ENCODE measurements at places on chromosomes 16 and 17.

GRCh38 chr17:58521680-58522079, 7.2 kb upstream of the MTMR4 start:
- DNase-seq, result no peak

DNA sequence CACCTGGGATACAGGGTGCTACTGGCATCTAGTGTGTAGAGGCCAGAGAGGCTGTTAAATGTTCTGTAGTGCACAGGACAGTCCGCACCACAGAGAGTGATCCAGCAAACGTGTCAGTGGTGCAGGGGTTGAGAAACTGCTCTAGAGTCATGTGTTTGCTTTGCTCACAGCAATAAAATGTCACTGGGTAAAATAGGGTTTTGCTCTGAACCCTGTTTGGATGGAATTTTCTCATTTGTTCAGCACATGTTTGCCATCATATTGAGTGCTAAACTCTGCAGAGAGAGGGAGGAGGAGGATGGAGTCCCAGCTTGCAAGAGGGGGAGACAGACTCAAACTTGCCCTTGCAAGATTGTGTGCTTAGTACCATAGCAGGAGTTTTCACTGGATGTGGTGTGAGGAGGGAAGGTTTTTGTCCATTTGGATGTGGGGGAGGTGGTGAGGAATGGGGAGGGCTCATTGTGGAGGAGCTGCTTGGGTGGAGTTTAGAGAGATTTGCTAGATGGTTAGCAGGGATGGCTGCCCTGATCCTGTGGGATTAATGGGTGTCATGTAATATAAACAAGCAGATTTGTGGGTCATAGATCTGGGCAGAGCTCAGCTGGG, 11.8 kb downstream of the PLCG2 start:
- DNase-seq, result no peak

GRCh38 chr16:28879841-28880588, 1.7 kb downstream of the ATP2A1 start:
- DNase-seq, result peak; percentile 86

DNA sequence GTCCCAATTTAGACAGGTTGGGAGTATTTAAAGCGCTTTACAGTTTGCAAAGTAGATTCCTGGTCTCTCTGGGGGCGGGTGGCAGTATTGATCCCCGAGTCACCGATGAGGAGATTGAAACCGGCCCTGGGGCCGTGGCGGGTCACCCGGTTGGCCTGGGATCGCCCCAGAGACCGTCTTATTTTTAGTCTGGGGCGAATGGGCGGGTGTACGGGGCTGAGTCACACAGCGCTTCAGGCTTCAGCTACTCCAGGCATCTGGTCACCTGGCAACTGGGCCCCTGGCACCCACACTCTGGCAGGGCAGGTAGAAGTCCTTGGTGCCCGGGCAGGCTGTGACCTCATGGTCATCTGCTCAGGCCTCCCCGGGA, 669 bp downstream of the MIEF2 start:
- DNase-seq, result no peak

DNA sequence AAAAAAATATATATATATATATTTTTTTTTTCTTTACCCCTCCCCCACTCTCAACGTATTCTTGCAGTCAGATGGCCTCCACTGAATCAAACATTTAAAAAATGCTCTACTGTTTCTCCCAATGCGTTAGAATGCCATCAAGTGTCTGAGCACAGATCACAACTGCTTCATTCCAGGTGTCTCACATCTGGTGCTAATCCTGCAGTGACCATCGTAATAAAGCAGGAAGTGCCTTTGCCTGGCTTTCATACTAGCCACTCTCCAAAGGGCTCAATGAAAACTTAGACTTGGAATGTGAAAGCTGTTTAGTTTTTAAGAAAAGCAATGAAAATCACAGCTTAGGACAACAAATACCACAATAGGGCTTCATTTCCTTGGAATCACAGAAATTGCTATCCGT, 37.2 kb downstream of the SKAP1 start:
- DNase-seq, result no peak

DNA sequence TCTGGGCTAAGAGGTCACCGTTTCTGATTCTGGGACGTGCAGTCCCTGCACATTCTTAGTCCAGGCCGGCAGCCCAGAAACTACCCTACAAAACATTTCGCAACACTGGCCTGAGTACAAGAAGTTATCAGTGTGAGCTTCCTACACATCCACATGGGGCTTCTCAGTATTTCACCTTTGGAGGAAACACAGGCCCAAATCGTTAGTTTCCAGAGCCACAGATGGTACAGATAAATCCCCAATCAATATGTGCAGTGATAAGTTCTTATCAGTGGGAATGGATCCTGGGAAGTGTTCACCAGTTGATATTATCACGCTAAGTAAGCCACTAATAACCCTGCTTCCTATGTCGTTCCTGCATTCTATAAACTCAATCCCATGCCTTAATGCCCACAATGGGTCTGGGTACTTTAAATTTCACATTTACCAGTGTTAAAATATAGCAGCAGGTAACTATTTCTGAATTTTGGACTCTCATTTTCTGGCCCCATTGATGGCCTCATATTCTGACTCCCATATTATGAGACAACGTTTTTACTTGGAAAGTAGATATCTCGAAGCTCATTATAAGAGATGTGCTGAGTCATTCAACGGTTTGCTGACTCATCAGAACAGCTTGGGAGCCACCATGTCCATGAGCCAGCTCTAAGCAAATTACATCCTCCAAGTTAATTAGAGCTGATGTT, 370.2 kb upstream of the MAF start:
- no peak for DNase-seq

DNA sequence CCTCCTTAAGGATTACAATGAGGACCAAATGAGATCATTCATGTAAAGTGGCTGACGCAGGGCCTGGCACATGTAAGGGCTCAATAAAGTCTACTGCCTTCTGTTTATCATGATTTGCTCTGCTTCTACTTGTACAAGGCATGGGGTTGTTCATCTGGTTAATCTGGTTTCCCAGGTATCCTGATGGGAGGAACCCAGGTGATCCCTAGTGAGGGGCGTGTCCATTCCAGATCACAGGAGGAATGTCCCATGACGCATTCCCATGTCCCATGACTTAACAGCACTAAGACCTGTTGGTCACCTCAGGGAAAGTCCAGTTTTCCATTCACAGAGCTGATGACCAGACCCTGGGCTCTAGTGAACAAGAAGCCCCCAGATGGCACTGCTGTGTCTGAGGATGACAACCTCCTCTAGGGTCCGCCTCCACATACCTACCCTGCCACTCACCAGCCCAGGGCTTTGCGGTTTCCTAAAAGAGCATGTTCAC, 11.5 kb upstream of the TPPP3 start:
- DNase-seq, result no peak

All from activated CD4-positive, alpha-beta T cell treated with anti-CD3 and anti-CD28 coated beads, Interleukin-2, amount 50 U/mL, for 24 hours (primary cell).